ENCODE measurements at places on chromosomes 3 and 15. TPM values are rescaled to one million over a fixed set of nuclear protein-coding genes. Genes with fewer than 3 reads are reported as not detected.

- no peak for DNase-seq
Measured at GRCh38 chr15:39426552-39427532, 154.0 kb upstream of the THBS1 start.

Gene PPM1L
- total RNA-seq: 13.5 TPM

Gene CMC1
- 7.7 TPM for total RNA-seq

- no peak for DNase-seq
Measured at GRCh38 chr3:158763421-158763820, 31.2 kb upstream of the RARRES1 start.

GRCh38 chr3:154954757-154955156, 125.4 kb upstream of the MME start:
- DNase-seq: no peak

- no peak for DNase-seq
Measured at GRCh38 chr3:135366816-135367215, 571.8 kb downstream of the EPHB1 start.

DNA sequence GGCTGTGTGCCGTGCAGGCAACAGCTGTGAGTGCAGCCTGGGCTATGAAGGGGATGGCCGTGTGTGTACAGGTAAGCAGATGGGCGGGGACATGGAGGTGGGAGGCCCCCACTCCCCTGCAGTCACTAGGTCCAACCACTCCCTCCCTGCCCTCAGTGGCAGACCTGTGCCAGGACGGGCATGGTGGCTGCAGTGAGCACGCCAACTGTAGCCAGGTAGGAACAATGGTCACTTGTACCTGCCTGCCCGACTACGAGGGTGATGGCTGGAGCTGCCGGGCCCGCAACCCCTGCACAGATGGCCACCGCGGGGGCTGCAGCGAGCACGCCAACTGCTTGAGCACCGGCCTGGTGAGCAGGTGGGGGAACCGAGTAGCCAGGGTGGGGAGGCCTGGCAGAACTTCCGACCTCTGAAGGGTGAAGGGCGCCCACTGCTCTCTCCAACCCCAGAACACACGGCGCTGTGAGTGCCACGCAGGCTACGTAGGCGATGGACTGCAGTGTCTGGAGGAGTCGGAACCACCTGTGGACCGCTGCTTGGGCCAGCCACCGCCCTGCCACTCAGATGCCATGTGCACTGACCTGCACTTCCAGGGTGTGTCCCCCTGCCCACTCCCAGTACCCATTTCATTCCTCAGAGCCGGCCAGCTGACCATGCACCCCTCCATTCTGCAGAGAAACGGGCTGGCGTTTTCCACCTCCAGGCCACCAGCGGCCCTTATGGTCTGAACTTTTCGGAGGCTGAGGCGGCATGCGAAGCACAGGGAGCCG, 11.6 kb downstream of the NT5DC2 start:
- DNase-seq: no peak

DNA sequence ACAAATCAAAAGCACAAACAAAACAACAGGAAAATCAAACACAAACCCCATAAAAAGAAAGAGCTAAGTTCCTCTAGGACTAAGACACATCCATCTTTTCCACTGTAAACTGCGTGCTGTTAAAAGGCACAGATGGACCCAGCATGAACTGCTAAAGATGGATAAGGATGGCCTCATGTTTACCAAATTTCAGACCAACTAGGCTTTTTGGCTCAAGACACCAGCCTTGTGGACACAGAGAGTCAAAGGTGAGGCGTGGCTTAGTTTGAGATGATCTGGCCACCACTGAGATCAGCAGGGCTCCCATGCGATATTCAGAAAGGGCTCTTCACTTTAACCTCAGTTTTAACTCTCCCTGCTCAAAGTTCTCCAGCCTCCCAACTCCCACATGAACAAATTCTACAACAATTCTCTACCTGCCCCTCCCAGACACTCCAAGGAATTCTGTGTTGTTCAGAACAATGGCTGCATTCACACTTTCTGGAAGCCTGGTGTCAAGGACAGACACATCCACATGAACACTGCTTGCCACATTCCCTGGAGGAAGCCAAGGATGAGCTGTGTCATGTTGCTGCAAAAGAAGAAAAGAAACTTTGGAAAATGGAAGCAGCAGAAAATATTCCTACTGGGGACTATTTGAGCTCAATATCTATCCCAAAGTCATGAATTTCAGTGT, 198.4 kb upstream of the LRRN1 start:
- DNase-seq: no peak

DNA sequence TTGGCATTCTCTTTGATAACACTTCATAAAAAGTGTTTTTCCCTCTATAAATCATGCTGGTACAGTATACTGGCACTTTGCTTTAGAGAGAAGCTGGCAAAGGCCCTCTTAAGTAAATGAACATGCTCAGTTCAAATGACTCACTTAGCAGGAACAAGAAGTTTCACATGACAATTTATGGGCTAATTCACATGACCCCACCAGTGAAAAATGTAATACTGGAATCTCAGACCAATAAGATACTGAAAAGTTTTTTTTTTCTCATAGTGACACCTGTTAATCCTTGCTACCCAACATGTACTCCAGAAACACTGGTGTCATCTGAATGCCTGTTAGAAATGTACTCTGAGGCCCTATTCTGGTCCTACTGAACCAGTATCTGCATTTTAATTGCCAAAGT, 13.9 kb downstream of the BTBD1 start:
- no peak for DNase-seq

Gene HYKK
- 8.0 TPM for total RNA-seq

Measured in omental fat pad (tissue), 4 donors.